ENCODE measurements at places on chromosomes 3 and 15.

DNA sequence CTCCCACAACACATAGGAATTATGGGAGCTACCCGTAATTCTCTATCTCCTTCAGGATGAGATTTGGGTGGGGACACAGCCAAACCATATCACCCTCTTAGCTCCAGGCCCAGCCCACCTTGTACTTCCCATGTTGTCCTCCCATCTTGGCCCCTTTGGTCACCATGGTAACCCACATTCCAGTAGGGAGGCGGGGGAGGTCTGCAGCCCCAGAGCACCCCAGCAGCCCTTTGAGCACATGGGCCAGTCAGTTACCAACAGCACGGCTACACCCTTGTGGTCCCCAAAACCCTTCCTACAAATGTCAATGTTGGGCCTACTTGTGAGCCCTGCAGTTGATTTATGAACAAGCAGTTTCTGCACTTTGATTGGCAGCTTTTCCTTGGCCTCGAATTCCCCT, 84.5 kb downstream of the LRRK1 start:
- DNase-seq, result no peak

DNA sequence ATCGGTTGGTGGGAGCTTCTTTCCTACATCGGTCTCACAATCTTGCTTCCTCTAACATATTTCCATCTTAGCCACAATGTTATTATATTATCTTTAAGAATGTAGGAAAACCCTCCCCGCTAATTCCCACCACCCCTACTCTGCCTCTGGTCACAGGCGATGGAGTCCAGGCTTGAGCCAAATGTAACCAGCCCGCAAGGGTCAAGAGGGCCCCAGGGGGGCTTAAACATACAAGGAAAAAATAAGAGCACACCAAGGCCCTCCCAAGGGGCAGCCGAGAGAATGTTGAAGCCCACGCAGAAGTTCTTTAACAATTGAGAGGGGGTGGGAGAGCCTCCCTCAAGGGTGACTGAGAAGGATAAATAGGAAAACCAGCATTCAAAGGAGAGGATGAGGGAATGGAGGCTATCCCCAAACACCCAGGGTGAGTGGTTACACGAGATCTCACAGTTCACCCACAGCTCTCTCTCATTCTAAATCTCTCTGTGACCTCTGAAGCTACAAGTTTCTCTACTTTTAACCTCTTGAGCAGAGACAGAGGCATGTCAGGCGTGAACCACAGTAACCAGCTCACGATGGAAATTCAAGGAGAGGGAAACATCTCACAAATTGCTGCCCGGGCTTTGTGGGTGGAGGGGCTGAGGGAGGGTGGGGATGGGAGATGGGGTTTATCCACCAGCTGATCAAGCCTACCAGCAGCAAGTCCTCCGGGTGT, 31.4 kb upstream of the UACA start:
- no peak for DNase-seq

DNA sequence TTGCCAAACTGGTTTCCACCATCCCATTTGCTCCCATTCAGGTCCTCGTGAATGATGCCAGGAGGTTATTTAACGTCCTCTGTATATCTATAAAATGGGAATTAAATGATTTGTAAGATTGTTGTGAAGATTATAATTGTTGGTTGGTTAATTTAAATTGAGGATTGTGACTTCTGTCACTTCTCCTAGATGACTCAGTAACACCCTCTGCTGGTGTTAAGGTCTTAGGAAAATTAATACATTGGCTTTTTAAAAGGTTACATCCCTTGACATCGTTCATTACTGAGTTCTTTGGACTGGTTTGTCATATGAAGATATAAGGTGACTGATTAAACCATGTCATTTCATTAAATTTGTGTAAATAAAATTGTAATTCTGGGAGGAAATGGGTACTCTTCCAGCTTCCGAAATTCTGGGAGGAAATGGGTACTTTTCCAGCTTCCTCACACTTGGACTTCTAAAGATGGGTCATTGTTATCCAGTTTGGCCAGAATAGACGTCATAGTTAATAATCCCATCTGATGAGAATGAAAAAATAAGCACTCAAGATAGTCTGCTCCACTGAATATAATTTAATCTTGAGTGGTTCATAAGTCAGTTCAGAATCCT, 33.3 kb upstream of the PAQR5 start:
- DNase-seq, result no peak

- no peak for DNase-seq
Observed at GRCh38 chr3:168220556-168220955, 124.8 kb upstream of the GOLIM4 start.

GRCh38 chr3:117557464-117558090, 848.0 kb downstream of the TUSC7 start:
- no peak for DNase-seq

GRCh38 chr3:107913701-107914100, 177.1 kb downstream of the CD47 start:
- DNase-seq, result no peak

DNA sequence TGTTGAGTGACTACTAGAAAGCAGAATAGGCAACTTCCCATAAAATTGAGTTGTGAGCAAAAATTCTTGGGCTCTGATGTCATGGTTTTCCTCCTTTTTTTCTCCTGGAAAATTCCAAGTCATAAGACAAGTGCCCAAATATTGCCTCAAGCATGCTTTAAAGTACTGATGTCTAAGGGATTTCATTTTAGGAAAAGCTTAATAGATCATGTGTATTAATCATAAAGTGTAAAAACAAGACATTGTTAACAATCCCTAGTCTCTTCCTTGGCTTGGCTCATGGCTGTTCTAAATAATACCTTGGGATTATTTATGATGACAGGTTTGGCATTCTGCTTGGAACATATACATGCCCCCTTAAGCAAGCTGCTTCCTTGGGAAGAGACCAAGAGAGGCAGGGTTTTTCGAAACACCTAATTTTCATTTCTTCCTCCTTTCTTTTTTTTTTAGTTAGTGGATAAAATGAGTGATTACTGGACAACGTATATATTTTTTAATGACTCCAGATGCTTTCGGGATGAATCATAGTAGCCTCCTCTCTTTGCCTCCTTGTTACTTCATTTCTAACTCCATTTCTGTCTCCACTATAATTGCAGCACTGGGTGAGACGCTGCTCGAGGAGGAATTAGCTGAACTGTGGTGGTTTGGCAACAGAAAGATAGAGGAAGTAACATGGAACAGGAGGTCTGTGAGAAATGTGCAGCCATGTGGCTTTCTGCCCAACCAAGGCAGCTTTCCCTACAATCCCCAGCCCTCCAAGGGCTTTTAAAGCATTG, 104.9 kb downstream of the TPRG1 start:
- DNase-seq, result no peak

DNA sequence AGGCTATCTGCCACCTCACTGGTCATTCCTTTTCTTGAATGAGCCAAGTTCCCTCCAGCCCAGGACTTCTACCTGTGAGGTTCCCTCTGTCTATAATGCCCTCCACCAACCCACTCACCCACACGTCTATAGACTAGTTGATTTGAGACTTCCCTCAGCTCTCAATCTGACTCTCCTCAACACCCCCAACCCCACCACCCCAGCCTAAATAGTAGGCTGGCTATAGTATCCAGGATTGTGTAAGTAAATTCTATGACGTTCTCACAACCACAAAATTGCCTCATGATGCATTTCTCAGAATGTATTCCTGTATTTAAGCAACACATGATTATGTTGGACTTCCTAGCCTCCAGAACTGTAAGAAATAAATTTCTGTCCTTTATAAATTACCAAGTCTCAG, 2.2 kb downstream of the PLSCR1 start:
- no peak for DNase-seq

All from activated T-cell treated with anti-CD3 and anti-CD28 coated beads for 4 hours (primary cell).